Activated CD4-positive, CD25-positive, alpha-beta regulatory T cell treated with anti-CD3 and anti-CD28 coated beads, Interleukin-2, amount 50 U/mL, for 72 hours (primary cell): ENCODE measurements at places on chromosomes 2 and 18.

GRCh38 chr2:72145658-72146329 is 1.9 kb downstream of the CYP26B1 start:
- peak; percentile 21 for DNase-seq

DNA sequence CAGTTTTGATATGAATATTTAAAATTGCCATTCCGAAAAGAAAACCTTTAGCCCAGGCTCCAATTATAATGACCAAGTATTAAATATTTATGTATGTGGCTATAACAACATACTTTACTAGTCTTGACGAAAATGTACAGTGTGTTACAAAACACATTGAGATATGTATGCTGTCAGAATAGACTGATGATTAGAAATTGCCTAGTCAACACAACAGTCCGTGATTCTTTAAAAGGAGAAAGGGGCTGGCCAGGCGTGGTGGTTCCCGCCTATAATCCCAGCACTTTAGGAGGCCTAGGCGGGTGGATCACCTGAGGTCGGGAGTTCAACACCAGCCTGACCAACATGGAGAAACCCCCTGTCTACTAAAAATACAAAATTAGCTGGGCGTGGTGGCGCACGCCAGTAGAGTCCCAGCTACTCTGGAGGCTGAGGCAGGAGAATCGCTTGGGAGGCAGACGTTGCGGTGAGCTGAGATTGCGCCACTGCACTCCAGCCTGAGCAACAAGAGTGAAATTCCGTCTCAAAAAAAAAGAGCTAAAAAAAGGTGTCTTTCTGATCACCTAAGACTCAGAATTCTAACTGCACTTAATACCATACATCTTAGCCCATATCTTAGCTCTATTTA is 1.8 kb downstream of the CHAC2 start:
- no peak for DNase-seq

GRCh38 chr2:13576406-13577036 is 859.8 kb downstream of the TRIB2 start:
- no peak for DNase-seq

- no peak for DNase-seq
Observed at GRCh38 chr2:10885094-10885860, 26.5 kb upstream of the KCNF1 start.

- DNase-seq = no peak
Observed at GRCh38 chr2:3517948-3518495, 1.3 kb downstream of the ADI1 start.

- no peak for DNase-seq
Observed at GRCh38 chr2:147763861-147764260, 81.0 kb upstream of the ACVR2A start.

DNA sequence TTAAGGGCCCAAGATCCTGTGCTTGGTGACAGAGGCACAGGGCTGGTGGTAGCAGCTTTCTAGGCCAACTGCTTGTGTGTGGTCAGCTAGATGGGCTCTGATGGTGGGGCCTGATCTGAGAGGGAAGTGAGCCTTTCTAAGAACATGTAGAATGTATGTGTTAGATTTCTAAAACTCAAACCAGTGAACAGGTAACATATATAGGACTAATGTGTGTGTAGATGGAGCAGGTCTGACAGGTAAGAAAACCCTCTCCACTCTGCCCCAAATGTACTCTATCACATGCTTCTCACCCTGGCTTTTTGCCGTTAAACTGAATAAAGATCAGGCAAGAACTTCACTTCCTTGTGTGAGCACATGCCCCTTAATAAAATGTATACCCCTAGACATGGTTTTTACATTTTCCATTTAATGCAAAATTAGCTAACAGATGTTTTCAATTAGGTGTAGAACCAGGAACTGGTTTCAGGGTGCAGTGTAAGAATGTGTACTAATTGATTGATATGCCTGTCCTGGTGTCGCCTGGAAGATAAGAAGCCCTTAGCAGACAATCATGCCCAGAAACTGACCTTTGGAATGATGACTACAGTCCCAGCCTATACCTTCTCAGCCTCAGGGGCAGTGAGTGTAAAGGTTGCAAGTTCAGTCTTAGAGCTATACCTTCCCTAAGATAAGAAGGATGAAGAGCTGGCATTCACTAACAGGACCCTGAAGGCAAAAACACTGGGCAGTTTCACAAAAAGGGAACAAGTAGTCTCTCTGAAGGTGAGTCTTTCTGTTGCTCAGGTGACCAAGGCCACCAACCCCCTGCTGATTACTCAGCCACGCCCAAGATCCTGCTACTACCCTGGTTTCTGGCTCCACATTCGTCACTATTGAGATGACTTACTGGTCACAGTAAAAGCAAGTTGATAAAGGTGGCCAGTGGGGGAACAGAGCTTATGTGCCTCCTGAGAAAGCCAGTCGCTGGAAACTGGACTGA is 71.2 kb downstream of the SPATS2L start:
- DNase-seq = no peak
